H1 (cell line): ENCODE measurements at places on chromosomes 2 and 18. TPM values are rescaled to one million over a fixed set of nuclear protein-coding genes. Genes with fewer than 3 reads are reported as not detected.
A peak's percentile ranks its signal among the peaks of the same experiment; 100 is the strongest.

DNA sequence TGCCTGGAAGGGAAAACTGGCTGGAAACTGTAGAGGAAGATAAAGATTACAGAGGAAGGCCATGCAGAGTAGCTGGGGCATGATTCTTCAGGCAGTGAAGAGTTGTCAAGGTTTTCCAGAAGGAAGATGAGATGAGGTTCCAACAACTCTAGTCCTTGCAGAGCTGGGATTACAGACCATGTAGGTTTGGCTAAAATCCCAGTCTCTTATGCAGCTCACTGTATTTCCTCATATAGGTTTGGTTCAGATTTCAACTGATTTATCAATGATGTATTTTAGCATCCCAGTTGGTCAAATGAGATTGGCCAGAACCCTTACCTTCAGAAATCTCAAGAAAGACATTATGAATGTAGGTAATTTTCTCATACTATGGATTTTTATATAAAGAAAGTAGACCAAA, 16.4 kb downstream of the FAP start:
- no peak for DNase-seq

- DNase-seq = no peak
These were observed 229.0 kb downstream of the MGAT5 start for GRCh38 chr2:134482766-134483340.

Gene KCNG3
- total RNA-seq = 21.3 and 22.3 TPM in 2 replicates

Gene THSD7B
- 2.2 and 2.9 TPM in 2 replicates for total RNA-seq

DNA sequence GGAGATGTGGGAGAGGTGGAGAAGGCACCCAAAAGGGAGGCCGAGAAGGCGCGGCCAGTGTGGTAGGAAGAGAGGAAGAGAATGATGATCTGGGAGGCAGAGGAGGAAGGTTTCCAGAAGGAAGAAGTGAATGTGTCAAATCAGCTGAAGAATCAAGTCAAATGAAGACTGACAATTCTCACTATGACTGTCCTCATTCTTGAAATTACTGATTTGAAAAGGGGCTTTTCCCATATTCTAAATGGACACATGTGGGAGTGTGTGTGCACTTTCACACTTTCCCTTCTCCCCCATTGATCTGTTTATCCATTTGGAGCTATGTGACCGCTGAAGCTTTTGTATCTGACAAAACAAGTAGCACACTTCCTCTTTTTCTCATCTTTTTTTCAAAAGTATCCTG, 6.1 kb downstream of the AFF3 start:
- no peak for DNase-seq

- no peak for DNase-seq
These were observed 105.6 kb downstream of the PIGN start for GRCh38 chr18:62081248-62081647.

GRCh38 chr2:177391822-177392372, 676 bp upstream of the AGPS start:
- DNase-seq = no peak

Gene DSG4
- not detected in 2 replicates for total RNA-seq

GRCh38 chr2:239883326-239884050, 141.7 kb downstream of the NDUFA10 start:
- peak; percentile 10 for DNase-seq

Gene IL1RL1
- not detected in 2 replicates for total RNA-seq

DNA sequence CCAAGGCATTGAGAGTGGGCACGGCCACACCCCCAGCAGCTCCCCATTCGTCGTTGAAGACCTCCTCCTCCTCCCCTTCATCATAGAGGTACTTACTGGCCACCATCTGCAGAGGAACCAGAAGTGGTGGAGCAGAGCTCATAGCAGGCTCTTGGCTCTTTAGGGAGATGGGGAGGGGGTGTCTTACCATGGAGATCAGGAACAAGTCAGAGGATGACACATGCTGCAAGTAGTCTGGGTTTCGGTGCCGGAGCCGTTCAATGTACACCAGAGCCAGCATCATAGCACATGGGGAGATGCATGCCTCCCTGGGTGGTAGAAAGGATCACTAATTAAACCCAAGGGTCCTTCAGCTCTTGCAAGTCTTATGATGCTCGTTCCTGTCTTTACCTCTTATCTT, 1.9 kb downstream of the CNPPD1 start:
- DNase-seq = no peak

DNA sequence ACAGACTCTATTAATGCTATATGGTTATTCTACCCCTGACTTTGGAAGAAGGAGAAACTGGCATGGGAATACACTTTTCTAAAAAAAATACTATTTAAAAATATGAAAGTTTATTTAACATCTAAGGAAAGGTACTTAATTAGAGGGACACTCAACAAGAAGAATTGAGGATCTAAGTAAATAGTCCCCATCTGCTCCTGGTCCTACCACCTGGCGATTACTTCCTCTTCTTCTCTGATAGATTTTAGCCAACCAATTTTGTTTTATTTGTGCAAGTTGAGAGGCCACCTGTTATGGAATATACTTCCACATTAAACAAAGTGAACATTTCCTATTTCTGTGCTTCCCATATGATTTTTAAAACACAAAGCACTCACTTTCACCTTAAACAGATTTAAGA, 111.7 kb downstream of the BCL2 start:
- no peak for DNase-seq

- no peak for DNase-seq
These were observed 37.9 kb upstream of the ASB1 start for GRCh38 chr2:238388794-238389193.

Gene SLC9A2
- total RNA-seq = 0.13 and 0.15 TPM in 2 replicates

DNA sequence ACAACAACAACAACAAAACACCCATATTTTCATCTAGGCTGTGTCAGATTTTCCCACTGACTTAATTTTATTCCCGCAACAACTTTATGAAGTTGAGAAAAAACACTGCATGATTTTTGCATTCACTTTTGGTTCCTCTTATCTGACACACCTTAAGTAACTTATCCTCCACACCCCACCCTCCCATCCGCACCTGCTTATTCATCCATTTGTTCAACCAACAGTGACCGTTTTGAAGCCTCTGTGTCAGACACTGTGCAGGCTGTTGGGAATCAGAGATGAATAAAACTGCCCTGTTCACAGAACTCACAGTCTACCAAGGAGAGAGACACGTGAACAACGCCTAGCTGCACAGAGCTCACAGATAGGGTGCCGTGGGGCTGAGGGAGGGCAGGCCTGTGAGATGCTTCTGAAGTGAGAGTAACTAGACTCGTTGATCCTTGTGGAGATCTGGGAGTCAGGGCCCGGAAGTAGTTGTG, 7.4 kb downstream of the CNNM4 start:
- no peak for DNase-seq

Gene DUSP19
- 2.1 and 2.3 TPM in 2 replicates for total RNA-seq

GRCh38 chr18:48183613-48184012, 225.6 kb downstream of the ZBTB7C start:
- no peak for DNase-seq

Gene CYP27A1
- total RNA-seq = 3.9 and 5.4 TPM in 2 replicates

GRCh38 chr2:18833941-18834340, 244.6 kb upstream of the NT5C1B start:
- DNase-seq = no peak

DNA sequence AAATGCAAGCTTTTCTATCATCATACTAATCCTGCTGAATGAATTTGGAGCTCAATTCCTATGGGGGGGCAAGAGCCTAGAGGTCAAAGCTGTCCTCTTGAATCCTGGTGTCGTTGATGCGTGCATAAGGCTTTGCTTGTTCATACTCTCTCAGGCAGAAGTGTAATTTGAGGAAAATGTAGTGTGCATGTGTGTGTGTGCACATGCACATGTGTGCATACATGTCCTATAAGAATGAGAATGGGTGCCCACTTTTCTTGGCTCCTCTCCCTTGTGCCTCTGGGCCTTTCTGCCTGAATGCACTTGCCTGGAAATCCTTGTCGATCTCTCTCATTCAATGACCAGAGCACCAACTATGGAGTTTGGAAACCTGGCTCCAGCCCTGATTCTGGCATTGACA, 28.5 kb upstream of the C18orf32 start:
- no peak for DNase-seq

- no peak for DNase-seq
These were observed 339.2 kb upstream of the NRP2 start for GRCh38 chr2:205343103-205343502.

- no peak for DNase-seq
These were observed 99.7 kb upstream of the UGP2 start for GRCh38 chr2:63741884-63742579.

- no peak for DNase-seq
These were observed 344.8 kb downstream of the ERBB4 start for GRCh38 chr2:212193803-212194202.

Gene SIX3
- total RNA-seq = 0.19 and 0.21 TPM in 2 replicates

- DNase-seq = no peak
These were observed 5.8 kb upstream of the MEIS1 start for GRCh38 chr2:66428986-66429612.

Gene RIT2
- total RNA-seq = 2.5 and 3.2 TPM in 2 replicates

DNA sequence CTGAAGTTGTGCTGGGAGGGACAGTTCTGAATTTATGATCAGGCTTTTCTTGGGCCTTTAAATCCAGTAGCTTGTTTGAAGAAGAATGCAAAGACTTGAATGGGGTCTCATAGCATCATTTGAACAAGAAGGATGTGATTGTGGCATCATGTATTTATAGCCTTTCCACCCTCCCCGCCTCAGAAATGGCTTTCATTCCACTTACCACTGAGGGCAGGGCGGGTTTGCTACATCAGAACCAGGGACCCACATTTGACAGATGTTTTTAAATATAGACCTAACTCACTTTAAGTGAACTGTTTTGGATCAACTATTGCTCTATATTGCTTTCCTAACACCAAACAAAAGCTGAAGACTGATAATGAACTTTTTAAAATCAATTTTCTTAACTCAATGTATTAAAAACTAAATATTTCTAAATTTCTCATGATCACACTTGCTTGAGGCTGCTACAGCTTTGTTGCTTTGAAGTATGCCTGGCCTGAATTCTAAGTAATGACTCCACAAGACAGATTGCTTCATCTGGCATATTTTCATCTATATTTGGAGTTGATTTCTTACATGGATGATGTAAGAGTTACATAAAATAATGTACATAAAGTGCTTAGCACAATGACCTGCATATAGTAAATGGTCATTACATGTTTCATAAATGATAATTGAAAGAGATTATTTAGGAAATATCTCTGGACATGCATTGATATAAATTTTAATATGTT, 1552.9 kb upstream of the SLC39A10 start:
- DNase-seq = no peak

Gene ASTL
- total RNA-seq = 0.60 and 0.75 TPM in 2 replicates

GRCh38 chr2:219071131-219071816, 10.6 kb upstream of the IHH start:
- no peak for DNase-seq
